ENCODE measurements at places on chromosomes 1 and 21.
A peak's percentile ranks its signal among the peaks of the same experiment; 100 is the strongest.

DNA sequence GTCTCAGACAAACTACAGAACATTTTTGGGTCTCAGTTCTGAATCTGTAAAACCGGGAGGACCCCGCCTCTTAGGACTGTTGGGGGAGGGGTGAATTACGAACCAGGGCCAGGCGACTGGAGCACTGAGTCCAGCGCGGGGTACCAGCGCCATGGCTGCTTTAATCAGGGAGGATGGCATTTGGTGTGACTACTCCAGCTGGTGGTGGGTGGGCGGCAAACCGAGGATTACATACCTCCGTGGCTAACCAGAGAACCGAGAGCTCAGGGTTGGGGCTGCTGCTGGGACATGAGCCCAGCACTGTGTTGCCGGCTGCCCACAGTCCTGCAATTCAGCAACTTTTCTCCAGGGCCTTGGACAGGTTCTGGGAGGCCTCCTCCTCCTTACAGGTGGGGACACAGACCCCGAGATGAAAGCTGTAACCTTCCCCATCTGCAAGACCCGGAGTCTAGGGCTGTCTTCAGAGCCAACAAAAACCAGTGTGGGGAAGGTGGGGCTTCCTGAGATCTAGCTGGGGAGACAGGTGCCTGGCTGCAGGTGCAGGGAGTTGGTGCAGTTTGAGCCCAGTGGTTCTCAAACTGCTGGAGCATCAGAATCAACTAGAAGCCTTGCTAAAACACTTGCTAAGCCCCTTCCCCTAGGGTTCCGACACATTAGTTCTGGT is 273.5 kb downstream of the FOXD2 start:
- no peak for DNase-seq

DNA sequence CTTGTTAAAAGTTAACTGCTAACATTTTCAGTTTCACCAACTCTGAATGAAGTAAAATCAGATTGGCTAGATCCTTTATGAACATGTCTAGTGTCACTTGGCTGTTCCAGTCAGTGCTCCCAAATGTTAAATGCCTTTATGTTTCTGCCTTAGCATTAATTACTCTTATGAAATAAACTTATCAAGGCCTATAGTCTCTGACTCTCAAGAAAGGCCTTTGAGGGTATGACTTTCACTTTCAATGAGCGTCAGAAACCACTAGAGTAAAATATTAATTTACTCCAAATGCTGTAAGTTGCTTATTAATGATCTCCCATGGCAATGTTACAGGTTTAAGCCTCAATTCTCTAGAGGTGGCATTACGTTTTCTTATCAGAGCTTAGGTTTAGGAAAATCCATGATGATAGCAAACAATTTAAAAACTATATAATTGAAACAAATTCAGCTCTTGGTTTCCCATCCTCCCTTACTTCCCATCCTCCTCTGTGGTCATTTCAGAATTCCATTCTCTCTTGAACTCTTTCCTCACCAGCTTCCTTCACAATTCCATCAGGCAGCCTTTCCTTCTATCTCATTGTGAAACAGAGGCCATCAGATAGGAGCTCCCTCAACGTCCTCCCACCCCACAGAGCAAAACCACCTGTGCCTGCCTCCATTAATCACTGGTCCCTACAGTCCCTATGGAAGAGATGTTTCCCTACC is 108.6 kb upstream of the COP1 start:
- DNase-seq, result no peak

DNA sequence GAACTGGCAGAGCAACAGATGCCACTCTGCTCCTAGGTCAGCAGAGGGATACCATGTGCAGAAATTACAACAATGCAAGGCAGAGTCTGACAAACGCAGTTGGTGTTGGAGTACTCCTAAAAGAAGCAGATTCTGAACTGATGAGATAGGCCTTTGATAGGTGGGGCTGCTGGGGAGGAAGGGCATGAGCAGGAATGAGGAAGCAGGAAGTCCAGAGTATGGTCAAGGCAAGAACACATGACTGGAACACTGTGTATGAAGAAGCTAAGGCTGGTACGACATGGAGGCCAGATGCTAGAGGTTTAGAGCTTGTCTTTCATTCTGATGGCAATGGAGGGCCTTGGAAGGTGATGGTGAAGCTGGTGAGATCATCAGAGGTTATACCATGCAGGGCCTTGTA is 11.5 kb upstream of the THRAP3 start:
- DNase-seq, result no peak

- no peak for DNase-seq
Observed at GRCh38 chr1:41152622-41153044, 89.5 kb downstream of the SCMH1 start.

- peak; percentile 23 for DNase-seq
Observed at GRCh38 chr1:234963180-234963903, 165.3 kb downstream of the TOMM20 start.

GRCh38 chr1:226590614-226591013 is 42.0 kb downstream of the STUM start:
- DNase-seq, result no peak

- no peak for DNase-seq
Observed at GRCh38 chr21:45285266-45285931, 2.3 kb downstream of the POFUT2 start.

GRCh38 chr21:18677632-18678031 is 274.0 kb upstream of the TMPRSS15 start:
- peak; percentile 15 for DNase-seq

DNA sequence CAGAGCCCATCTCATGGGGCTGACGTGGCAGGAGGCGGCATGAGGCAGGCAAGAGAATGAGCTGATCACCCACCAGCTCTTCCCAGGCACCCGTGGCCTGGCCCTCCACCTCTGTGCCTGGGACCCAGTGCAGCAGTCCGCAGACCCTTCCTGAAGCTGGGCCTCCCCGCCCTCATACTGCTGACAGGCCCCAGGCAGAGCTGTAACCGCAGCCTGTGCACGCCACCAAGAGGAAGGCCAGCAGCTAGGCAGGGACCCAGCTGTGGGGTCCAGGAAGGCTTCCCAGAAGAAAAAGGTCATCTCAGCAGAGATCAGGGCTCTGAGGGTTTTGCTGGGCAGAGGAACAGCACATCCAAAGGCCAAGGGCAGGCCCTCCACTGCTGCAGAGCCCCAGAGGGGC is 9.8 kb upstream of the MTFR1L start:
- no peak for DNase-seq

DNA sequence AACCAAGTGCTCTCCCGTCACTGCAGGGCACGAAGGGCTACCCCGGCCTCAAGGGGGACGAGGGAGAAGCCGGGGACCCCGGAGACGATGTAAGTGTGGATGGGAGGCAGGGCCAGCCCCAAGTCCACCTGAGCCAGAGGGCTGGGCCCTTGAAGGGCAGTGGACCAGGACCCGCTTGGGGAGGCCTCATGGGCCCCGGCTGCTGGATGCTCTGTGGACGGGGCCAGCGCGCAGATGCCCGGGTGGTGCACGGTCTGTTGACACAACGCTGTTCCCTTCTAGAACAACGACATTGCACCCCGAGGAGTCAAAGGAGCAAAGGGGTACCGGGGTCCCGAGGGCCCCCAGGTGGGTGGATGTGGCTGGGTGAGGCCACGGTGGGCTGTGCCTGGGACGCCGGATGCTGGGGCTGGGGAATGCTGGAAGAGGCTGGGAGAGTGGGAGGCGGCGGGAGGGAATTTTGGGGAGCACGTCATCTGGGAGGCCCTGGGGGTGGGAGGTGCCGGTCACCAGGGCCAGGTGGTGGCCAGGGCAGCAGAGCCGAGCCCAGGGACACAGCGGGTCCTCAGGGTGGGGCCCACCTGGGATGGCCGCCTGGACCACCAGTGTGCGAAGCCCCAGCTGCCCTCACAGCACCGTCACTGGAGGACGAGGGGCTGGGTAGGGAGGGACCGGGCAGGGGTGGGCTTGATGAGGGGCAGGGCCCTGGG is 17.5 kb downstream of the COL6A1 start:
- DNase-seq, result no peak

- DNase-seq, result no peak
Observed at GRCh38 chr21:41647806-41648561, 118.9 kb downstream of the RIPK4 start.

DNA sequence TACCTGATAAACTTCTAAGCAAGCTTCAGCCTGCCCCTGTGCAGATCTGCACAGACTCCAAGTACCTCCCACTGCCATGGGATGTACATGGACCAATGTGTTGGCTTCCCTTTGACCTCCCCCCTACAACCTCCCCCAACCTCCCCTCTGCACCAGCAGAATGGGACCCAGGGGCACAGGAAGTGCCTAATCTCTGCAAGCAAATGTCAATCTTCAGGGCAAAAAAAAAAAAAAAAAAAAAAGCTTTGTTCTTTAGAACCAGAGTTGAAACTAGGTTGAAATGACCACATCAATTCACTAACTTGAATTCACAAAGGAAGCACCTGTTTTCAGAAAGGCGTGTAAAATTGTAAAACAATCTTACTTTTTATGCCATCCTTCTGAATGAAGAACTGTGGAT is 53.9 kb upstream of the TIAM1 start:
- no peak for DNase-seq

DNA sequence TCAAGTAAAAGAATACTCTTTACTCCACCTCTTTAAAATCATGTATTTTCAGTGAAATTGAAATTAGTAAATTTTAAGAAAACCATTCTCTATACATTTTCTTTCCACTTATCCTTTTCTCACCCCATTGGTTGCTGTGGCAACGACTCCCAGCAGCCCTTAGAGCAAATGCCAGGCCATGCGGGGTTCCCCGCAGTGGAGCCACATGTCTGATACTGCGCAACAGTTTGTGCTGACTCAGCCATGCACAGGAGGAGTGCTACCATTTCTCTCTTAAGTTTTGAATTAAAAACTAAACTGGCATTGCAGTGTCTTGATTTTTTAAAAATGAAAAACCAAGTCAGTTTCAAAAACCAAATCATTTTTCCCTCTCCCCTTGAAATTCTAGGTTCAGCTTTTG is 214.1 kb upstream of the L1TD1 start:
- DNase-seq, result peak; percentile 18

DNA sequence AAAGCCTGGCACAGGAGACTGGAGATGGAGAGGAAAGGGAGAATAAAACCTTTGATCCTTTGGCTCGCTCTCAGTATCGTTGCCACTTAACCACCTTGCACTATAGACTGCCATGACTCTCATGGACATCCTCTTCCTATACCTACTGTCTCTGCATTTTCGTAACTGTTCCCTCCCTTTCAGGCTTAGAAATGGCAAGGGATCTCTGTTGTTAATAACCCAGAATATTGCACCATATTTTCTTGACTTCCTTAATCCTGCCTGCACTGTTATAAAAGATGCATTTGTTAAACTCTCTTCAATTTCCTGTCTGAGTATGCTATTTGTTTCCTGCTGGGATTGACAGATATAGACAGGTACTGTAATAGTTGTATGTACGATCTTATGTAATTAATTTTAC is 38.6 kb downstream of the CYYR1 start:
- no peak for DNase-seq

GRCh38 chr21:42463861-42464515 is 32.0 kb downstream of the RSPH1 start:
- DNase-seq, result peak; percentile 87

DNA sequence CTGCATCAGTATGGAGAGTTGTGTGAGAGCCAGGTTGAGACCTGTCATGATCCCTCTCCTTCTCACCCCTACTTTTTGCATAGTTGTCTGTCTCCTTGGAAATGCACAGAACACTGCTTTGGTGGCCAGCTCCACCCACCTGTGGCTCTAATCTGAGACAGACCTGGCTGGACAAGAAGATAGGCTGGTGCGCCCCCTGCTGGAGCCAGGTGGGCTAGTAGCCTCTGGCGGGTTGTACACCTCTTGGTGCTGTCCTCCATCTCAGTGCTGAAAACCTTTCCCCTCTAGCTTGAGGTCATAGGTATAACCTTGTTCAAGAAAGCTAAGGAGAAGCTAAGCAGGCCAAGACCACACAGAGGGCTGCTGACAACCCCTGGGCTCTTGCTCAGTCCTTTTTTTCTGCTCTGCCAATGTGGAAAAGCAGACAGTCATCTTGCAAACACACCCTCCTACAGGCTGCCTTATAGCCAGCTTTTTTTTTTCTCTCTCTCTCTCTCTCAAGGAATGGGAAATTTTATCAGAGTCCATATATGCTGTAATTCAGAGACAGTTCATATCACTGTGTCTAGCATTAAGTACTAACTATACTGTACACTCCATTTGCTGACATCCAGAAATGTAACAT is 58.8 kb upstream of the SPATA6 start:
- DNase-seq, result peak; percentile 77

GRCh38 chr1:149844650-149845255 is 54.6 kb upstream of the BOLA1 start:
- no peak for DNase-seq

DNA sequence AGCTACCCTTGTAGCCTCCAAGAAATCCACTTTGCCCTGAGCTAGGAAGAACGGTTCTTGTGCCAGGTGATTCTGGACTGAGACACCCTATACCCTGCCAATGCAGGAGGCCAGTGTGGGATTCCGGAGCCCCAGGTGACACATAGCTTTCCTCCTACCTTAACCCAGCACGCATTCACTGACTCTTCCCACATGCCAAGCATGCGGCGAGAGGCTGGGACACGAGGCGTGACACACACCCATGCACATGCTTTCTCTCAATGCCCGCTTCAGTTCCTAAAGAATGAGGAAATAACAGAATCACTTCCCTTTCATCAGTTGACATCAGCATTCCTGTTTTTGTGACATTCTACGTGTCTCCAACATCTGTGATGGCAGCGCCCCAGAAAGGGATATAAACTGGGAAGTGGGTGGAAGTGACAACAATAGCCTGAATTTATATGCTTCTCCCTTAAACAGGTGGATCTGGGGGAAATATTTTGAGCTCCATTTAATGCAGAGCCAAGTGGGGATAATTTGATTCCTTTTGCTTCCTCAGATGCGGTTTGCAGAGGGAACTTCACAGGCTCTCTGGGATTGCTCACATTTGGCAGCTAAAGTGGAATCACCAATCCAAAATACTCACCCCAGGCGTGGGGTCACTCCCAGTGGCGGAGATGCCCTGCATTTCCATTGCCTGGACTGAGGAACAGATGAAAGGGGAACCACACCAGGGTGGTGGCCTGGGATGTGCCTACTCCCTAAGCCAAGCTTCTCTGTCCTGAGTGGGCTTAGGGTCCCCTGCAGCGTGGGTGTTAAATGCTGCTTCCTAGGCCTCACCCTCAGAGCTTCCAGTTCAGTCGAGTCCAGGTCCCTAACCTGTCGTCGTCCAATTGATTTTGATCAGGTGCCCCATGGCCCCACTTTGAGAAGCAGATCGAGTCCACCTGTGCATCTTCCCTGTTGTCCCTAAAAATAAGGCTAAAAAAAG is 445.1 kb downstream of the SIPA1L2 start:
- no peak for DNase-seq

DNA sequence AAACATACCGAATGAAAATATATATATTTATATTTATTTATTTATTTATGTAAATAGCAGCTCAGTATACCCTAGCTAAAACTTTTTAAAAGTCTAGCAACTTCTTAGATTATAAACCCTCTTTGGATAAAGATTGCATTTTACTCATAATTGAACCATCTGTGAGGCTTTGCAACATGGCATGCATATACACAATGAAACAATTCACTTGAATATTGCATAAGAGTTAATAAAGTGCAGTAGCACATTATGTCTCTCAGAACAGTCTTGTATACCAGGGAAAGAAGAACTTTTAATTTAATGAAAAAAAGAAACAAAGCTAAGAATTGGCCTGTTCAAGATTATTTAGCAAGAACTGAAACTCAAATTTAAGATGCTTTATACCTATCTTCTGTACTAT is 1363.9 kb upstream of the ADGRL2 start:
- no peak for DNase-seq

GRCh38 chr1:204728456-204728855 is 42.9 kb upstream of the LRRN2 start:
- no peak for DNase-seq
